ENCODE measurements at places on chromosomes 4 and X.

GRCh38 chr4:21872101-21872500 is 76.5 kb downstream of the KCNIP4 start:
- no peak for DNase-seq

- DNase-seq: no peak
Measured at GRCh38 chr4:16667464-16667863, 231.0 kb downstream of the LDB2 start.

- DNase-seq: no peak
Measured at GRCh38 chrX:112473654-112474053, 206.1 kb downstream of the LHFPL1 start.

- DNase-seq: no peak
Measured at GRCh38 chr4:14008494-14008893, 381.0 kb upstream of the BOD1L1 start.

GRCh38 chr4:145881989-145882388 is 56.6 kb downstream of the ZNF827 start:
- no peak for DNase-seq

DNA sequence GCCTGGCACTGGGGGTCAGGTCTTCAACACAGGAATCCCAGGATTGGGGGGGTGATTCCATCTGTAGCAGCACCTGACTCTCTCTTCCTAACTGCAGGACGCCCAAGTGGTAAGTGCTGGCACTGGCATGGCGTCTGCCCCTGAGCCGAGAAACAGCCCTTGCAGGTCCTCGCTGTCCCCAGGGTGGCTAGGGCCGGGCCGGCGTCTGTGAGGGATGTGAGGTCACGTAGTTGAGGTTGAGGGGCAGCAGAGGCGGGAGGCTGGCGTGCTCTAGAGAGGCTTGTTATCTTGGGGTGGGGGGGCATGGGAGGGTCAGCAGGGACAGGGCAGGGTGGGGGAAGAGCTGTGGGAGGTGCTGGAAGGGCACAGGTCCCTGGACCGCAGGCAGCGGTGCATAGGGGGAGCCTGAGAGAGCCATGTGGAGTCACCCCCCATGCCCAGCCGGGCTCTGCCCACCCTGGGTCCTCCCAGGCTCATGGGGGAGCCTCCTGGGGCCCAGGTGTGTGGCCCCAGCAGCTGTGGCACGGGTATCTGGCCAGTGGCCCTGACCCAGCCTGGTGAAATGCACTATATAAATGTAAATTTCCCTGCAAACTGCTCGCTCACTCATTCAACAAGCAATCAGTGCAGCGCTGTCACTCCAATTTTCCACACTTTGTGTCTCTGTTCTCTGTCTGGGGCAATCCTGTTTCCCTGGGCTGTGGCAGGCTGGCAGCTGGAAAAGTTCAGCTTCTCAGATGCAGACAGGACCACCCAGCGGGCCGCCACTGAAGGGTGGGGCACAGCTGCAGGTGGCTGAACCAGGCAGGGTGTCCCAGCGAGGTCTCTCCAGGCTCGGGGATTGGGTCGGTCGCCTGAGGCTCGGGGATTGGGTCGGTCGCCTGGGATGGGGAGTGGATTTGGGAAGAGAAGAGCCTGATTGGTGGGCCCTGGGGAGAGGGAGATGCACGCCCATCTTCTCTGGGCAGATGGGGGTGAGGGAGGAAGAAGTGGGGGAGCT is 102.2 kb upstream of the NKX1-1 start:
- DNase-seq: no peak

DNA sequence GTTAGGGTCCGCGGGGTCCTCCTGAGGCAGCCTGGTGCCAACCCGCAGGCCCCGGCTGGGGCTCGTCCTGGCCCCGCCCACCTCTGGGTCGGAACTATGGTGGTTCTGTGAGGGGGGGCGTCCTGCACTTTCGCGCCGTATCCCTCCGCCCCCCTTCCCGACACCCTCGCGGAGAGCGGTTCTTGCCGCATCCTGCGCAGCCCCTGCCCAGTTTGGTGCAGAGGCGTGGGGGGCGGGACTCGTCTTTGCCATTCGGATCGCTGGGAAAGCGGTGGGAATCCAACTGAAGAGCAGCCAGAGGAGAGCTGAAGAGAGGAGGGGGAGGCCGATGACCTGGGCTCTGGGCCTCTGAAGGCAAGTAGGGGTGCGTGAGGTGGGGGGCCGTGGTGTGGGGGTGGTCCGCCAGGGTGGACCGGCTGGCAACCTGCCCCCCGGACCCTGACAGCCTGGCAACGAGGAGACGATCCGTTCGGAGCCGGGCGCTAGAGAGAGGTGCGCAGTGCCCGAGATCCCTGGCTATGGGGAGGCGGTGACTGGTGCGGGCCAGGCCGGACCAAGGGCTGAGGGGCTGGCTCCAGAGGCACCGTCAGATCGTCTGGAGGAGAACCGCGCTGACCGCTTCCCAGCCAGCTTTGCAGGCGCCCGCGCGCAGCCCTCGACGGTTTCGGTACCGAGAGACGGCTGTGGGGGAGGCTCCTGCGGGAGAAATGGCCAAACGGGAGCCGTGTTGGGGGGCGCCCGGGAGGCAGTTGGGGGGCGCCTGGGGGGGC is at the start of gene GPRASP1:
GPRASP1 (plus strand) TSS at position 242 of the 770 bp plus-strand sequence. CDS start 2,431 bp downstream, outside the sequence.
- DNase-seq: no peak

DNA sequence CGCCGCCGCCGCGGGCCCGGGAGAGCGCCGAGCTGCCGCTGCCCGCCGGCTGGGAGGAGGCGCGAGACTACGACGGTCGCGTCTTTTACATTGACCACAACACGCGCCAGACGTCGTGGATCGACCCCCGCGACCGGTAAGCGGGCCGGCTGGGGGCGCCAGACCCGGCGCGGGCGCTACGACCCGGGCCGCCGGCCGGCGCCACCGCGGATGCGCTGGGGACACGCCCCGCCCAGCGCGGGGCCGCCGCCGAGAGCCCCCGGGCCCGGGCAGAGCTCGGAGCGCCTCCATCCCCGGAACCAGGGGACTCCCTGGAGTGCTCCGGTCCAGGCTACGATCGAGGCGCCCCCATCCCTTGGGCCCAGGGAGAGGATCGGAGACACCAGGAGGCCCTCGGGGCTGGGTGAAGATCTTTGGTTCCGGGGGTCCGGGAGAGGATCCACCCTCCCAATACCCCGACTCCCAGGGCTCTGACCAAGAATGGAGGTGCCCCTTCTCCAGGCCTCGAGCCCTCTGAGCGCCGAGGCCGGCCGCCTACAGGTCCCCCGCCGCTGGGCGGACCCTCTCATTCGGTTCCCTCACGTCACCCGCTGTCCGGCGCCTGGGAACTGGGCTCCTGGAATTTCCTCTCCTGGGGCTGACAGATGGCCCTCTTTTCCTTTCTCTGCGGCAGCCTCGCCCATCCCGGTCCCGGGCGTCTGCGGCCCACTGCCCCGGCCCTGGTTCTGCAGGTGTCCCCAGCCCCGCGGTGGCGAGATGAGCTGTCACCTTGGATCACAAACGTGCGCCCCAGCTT is 48.8 kb downstream of the CLDN34 start:
- no peak for DNase-seq

GRCh38 chr4:45064741-45065140 is 338.4 kb upstream of the GNPDA2 start:
- DNase-seq: no peak
